Breast epithelium (tissue), 4 donors: ENCODE measurements at places on chromosomes 1 and 21.

DNA sequence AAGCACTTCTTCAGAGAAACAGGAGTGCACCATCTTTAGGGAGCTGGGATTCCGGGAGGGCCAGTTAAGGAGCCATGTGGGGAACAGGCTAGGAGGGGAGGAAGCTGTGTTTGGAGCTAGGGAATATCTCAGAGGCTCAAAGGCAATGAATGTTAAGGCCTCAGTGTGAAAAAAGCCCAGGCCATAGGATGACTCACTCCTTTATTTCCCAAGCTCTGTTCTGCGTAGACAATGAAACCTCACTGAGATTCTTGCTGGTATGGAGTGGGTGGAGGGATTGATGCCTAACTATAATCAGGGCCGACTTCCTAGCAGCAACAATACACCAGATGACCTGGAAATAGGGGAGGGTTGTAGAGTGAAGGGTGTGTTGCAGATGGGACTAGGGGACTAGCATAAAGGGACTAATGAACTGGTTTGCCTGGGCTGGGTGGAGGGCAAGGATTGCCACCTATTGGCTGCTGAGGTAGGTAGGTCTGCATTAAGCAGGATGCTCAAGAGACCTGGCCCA is 2.1 kb downstream of the GNAT2 start:
- DNase-seq = no peak

GRCh38 chr1:31497601-31498000 is 78.7 kb upstream of the TINAGL1 start:
- no peak for DNase-seq

DNA sequence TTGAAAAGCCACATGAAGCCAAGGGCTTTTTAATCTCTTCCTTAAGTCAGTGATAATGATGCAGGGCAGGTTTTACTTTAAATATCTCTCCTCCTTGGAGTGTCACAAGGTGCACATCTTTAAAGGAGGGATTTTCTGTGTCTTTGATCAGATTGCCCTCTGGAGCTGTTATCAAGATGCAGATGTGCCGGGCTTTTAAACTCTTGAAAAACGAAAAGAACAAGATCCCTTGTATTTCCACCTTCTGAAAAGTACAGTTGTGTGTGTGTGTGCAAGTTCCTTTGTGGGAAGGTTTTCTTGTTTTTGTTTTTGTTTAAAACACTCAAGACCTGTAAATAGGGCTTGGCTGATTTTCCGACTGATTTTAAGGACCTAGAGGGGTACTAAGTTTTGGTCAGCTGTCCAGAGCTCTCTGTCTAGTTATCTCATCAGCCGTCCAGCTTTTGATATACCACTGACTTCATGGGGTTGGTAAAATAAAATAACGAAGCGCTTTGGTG is 1.6 kb downstream of the MARK1 start:
- DNase-seq = no peak

DNA sequence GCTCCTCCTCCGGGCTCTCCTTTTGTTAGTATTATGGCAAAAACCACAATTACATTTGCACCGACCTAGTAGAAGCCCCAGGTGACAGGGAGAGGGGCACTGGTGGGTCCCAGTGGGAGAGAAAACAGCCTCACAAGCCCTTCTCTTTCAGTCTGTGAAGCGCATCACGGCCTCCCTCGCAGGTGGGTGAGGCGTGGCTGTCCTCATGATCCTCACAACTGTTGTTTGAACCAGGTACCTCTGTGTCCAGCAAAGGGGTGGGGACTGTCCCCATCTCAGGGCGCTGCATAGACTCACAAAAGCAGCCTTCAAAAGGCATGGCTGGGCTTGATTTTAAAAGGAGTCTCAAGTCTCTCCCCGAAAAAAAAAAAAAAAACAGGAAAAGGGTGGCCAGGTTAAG is 7.9 kb upstream of the C2CD2 start:
- DNase-seq = no peak

DNA sequence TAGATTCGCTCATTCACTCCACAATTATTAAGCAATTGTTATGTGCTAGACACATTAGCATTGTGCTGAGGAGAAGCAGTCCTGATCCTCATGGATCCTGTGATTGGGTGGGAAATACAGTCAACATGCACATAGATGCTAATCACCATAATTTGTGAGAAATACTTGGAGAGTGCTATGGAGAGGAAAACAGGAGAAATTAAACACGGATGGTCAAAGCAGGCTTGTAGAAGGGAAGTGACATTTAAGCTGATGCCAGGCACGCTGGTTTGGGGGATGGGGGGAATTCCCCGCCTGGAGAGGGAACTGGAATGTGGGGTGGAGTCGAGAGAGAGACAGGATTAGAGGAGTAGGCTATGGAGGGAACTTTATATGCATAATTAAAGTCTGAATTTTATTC is 52.2 kb upstream of the L1TD1 start:
- DNase-seq = no peak
